ENCODE measurements at places on chromosomes 1 and 21. TPM values are rescaled to one million over a fixed set of nuclear protein-coding genes. Genes with fewer than 3 reads are reported as not detected.
A peak's percentile ranks its signal among the peaks of the same experiment; 100 is the strongest.

The RNU1-3 gene
- under 0.01 TPM for total RNA-seq

The NPPB gene
- not detected for total RNA-seq

The ANGPTL3 gene
- total RNA-seq, result 0.26 TPM

The CTBS gene
- 13.5 TPM for total RNA-seq

The NR1I3 gene
- not detected for total RNA-seq

The EXTL1 gene
- total RNA-seq, result not detected

The OR2W3 gene
- not detected for total RNA-seq

The PROX1 gene
- 27.4 TPM for total RNA-seq

The DCAF8 gene
- 123 TPM for total RNA-seq

The GPR37L1 gene
- total RNA-seq, result not detected

The C1orf116 gene
- 23.3 TPM for total RNA-seq

The CSF3R gene
- 5.2 TPM for total RNA-seq

The CD244 gene
- 1.8 TPM for total RNA-seq

GRCh38 chr1:31901838-31902509 lies 36.2 kb downstream of the PTP4A2 start:
- peaks cover 1% of the 10 kb centered on the region for H3K36me3 ChIP-seq
- no peak overlapping the region for H3K27ac ChIP-seq
- DNase-seq, result no peak
- no peaks in the 10 kb centered on the region for H3K27me3 ChIP-seq

GRCh38 chr1:200062143-200062542 lies 34.6 kb downstream of the NR5A2 start:
- H3K36me3 ChIP-seq, result no peaks in the 10 kb centered on the region
- no peak overlapping the region for H3K4me3 ChIP-seq
- H3K27ac ChIP-seq, result no peak overlapping the region
- H3K4me1 ChIP-seq, result peaks cover 48% of the 10 kb centered on the region
- H3K27me3 ChIP-seq, result no peaks in the 10 kb centered on the region

DNA sequence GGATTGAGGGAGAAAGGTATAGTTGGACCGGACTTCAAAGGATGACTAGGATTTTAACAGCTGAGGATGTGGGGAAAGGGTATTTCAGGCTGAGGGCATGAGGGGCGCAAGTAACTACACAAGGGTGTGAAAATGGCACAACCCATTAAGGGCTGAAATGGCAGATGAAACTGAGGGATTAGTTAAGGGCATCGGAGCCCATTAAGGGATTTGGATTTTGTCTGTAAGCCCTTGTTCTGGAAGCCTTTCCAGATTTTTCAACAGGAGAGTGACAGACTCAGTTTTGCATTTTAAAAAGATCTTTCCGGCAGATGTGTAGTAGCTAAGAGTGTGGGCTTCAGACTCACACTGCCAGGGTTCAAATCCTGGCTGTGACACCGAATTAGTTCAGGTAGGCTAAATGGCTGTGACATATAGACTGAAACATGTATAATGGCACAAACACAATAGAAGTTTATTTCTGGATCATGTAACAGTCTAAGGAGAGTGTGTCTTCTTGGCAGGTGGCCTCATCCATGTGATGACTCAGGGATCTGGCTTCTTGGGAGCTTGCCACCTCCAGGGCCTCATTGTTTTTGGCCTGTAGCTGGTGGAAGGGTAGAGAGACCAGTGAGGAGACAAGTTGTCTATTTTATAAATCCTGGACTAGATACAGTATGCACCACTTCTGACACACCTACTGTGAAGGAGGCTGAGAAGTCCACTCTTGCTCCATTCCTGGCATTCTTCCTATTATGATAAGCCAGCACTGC lies 49.6 kb downstream of the UBE2T start:
- no peaks in the 10 kb centered on the region for H3K36me3 ChIP-seq
- no peak for DNase-seq
- H3K27me3 ChIP-seq, result no peaks in the 10 kb centered on the region
- no peak overlapping the region for H3K4me3 ChIP-seq
- no peak overlapping the region for H3K27ac ChIP-seq

DNA sequence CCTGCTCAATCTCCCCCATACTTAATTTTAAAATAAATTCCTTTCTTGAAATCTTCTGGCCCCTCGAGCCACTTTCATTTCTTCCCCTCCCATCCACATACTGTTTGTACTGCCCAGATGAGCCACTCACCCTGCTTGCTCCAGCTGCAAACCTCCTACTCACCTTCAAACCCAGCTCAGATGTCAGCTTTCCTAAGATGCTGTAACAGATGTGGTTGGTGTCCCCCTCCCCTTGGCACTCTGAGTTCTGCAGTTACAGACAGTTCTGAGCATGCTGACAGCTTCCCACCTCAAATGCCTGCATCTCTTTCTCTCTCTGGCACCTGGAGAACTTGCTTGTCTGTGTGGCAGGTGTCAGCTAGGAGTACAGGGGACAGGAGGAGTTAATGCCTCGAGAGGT lies 106.7 kb downstream of the PTPRU start:
- H3K27ac ChIP-seq, result no peak overlapping the region
- H3K4me1 ChIP-seq, result no peaks in the 10 kb centered on the region
- H3K4me3 ChIP-seq, result no peak overlapping the region
- no peaks in the 10 kb centered on the region for H3K36me3 ChIP-seq

GRCh38 chr1:110554871-110555801 lies 36.2 kb upstream of the KCNA10 start:
- no peaks in the 10 kb centered on the region for H3K27me3 ChIP-seq
- no peak overlapping the region for H3K4me3 ChIP-seq
- no peak overlapping the region for H3K27ac ChIP-seq
- H3K4me1 ChIP-seq, result peaks cover 8% of the 10 kb centered on the region
- no peaks in the 10 kb centered on the region for H3K36me3 ChIP-seq
- DNase-seq, result peak; percentile 63

DNA sequence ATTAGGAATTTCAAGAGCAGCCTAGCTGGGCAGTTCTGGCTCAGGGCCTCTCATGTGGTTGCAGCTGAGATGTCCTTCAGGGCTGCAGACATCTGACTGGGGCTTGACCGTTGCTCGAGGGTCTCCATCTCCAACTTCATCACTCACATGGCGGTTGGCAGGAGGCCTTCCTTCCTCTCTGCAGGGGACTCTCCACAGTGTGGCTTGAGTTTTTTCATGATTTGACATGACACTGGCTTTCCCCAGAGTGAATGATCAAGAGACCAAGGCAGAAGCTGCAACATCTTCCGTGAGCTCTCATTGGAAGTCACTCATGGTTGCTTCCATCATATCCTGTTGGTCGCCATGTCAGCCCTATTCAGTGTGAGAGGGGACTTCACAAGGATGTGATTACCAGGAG lies 74.6 kb downstream of the RUNX3 start:
- no peak overlapping the region for H3K4me3 ChIP-seq
- no peak overlapping the region for H3K27ac ChIP-seq
- no peaks in the 10 kb centered on the region for H3K27me3 ChIP-seq
- H3K4me1 ChIP-seq, result no peaks in the 10 kb centered on the region
- H3K36me3 ChIP-seq, result no peaks in the 10 kb centered on the region
- DNase-seq, result no peak

DNA sequence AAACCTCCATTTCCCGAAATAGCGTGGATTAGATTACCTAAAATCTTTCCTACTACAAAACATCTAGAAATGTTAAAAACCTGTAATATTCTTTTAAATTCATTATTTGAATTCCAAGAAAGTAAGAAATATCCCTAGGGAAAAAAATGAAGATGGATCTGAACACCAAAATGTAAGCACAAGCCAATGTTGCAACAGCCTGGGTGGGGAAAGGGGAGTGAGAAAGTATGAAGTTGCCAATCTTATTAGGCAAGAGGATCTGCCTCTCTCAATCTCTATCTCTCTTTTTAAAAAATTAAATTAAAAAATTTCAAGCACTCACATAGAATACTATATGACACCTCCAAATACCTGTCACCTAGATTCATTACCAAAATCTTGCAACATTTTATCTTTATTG lies 74.9 kb upstream of the IRF2BP2 start:
- H3K27ac ChIP-seq, result peak overlapping the region; percentile 81
- DNase-seq, result no peak
- H3K27me3 ChIP-seq, result no peaks in the 10 kb centered on the region
- H3K4me3 ChIP-seq, result no peak overlapping the region
- no peaks in the 10 kb centered on the region for H3K36me3 ChIP-seq

DNA sequence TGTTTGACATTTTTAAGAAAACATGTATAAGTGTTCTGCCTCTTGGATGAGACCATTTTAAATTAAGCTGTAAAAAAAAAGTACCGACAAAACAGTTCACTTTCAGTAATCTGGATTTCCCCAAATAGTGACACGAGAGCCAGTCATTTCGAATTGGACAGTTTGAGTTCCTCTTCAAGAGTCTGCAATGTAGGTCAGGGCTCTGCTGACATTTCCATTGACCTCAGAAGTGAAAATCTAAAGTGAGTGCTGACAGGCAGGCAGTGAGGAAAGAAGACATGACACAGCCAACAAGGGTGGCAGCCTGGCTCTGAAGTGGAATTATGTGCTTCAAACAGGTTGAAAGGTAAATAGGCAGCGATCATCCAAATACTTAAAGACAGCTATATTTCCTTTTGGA lies at the start of gene IL23R:
IL23R (plus strand) TSS at position 259 of the 400 bp plus-strand sequence. CDS start 1,667 bp downstream, outside the sequence.
- no peak within 1 kb of the TSS for H3K4me3 ChIP-seq
- DNase-seq, result no peak
- H3K36me3 ChIP-seq, result no peaks in the 10 kb centered on the region
- no peak within 1 kb of the TSS for H3K27ac ChIP-seq
- H3K4me1 ChIP-seq, result peaks cover 28% of the 10 kb centered on the region
- no peaks in the 10 kb centered on the region for H3K27me3 ChIP-seq

DNA sequence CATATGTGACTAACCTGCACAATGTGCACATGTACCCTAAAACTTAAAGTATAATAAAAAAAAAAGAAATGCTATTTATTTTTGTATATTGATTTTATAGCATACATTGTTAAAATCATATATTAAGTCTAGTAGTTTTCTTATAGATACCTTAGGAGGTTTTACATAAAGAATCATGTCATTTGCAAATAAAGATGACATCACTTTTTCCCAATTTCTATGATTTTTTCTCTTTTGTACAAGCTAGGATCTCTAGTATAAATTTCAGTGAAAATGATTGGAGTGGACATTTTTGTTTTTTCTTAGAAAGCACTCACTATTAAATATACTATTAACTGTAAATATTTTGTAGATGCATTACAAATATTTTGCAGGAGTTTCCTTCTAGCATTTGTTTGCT lies 20.5 kb upstream of the NTMT2 start:
- no peak overlapping the region for H3K27ac ChIP-seq
- H3K4me1 ChIP-seq, result no peaks in the 10 kb centered on the region
- no peaks in the 10 kb centered on the region for H3K27me3 ChIP-seq
- H3K4me3 ChIP-seq, result no peak overlapping the region
- H3K36me3 ChIP-seq, result no peaks in the 10 kb centered on the region

- H3K27me3 ChIP-seq, result no peaks in the 10 kb centered on the region
- H3K27ac ChIP-seq, result no peak overlapping the region
- no peaks in the 10 kb centered on the region for H3K36me3 ChIP-seq
- no peaks in the 10 kb centered on the region for H3K4me1 ChIP-seq
Observed at GRCh38 chr1:1182491-1183220, 9.0 kb downstream of the TTLL10 start.

DNA sequence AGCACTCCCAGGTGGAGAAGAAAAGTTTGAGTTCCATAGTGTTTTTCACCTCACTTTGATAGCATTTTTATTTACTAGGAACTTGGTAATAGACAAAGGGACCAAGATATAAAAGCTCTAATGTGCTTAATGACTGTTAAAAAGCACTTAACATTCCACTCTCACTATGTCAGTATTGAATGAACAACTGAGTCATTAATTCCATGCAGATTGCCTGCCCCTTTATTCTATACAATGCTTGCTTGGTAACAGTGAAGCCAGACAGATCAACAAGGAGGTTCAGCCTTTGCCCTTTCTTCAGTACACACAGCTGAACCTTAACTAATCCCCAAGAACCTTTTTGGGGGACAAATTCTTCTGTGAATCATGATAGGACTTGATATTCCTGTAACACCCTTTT lies 425.5 kb downstream of the NUF2 start:
- H3K27ac ChIP-seq, result no peak overlapping the region
- H3K4me1 ChIP-seq, result no peaks in the 10 kb centered on the region
- no peaks in the 10 kb centered on the region for H3K36me3 ChIP-seq
- DNase-seq, result no peak

- no peaks in the 10 kb centered on the region for H3K27me3 ChIP-seq
- H3K4me1 ChIP-seq, result peaks cover 11% of the 10 kb centered on the region
- no peak for DNase-seq
- H3K36me3 ChIP-seq, result no peaks in the 10 kb centered on the region
- H3K27ac ChIP-seq, result peak overlapping the region; percentile 67
Observed at GRCh38 chr1:12171206-12172041, 4.6 kb downstream of the TNFRSF1B start.

- no peaks in the 10 kb centered on the region for H3K36me3 ChIP-seq
- no peaks in the 10 kb centered on the region for H3K27me3 ChIP-seq
- no peak for DNase-seq
- no peak overlapping the region for H3K4me3 ChIP-seq
- no peak overlapping the region for H3K27ac ChIP-seq
Observed at GRCh38 chr1:183879494-183879893, 74.6 kb downstream of the RGL1 start.

GRCh38 chr1:221101807-221102605 lies 222.8 kb downstream of the HLX start:
- no peaks in the 10 kb centered on the region for H3K36me3 ChIP-seq
- no peak overlapping the region for H3K4me3 ChIP-seq
- H3K27me3 ChIP-seq, result no peaks in the 10 kb centered on the region
- H3K27ac ChIP-seq, result no peak overlapping the region
- DNase-seq, result no peak
- peaks cover 4% of the 10 kb centered on the region for H3K4me1 ChIP-seq

DNA sequence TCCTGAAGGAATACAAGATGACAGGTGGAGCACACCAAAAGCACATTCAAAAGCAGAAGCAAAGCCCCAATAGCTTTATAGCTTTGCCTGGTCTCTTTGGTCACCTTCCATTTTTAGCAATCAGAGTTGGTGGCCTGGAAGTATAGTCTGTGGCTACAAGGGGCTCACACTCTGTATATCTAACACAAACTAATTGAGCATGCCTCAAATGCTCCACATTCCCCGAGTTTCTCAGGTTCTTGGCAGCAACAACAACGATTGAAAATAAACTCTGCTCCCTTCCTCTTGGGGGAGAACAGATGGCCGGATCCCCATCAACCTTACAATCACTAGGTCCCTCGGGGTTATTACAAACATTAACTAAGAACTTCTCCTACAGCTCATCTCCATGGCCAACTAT lies 24.9 kb upstream of the TADA1 start:
- no peaks in the 10 kb centered on the region for H3K36me3 ChIP-seq
- DNase-seq, result no peak
- no peak overlapping the region for H3K4me3 ChIP-seq
- H3K27ac ChIP-seq, result no peak overlapping the region
- no peaks in the 10 kb centered on the region for H3K4me1 ChIP-seq

All from body of pancreas (tissue), 4 donors.